ENCODE measurements at places on chromosomes 6 and 20.

DNA sequence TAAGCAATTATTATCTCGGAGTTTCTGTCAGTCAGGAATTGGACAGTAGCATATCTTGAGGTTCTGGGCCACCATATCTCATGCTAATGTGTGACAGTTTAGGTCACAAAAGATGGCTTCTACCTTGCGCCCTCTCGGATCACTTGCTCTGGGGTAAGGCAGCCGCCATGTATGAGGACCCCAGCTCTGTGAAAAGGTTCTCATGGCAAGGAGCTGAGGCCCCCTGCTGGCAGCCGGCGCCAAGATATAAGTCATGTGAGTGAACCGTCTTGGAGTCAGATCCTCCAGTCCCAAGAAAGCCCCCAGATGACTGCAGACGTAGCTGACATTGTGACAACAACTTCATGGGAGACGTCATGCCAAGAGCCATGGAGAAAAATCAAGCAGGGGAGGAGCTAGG is 670.8 kb downstream of the KIF16B start:
- DNase-seq = no peak

- no peak for DNase-seq
These were observed 10.0 kb upstream of the ANKRD60 start for GRCh38 chr20:58238490-58238889.

- no peak for DNase-seq
These were observed 7.5 kb downstream of the BCAS1 start for GRCh38 chr20:54062812-54063280.

GRCh38 chr20:3745686-3746173 is 13.2 kb downstream of the HSPA12B start:
- no peak for DNase-seq

DNA sequence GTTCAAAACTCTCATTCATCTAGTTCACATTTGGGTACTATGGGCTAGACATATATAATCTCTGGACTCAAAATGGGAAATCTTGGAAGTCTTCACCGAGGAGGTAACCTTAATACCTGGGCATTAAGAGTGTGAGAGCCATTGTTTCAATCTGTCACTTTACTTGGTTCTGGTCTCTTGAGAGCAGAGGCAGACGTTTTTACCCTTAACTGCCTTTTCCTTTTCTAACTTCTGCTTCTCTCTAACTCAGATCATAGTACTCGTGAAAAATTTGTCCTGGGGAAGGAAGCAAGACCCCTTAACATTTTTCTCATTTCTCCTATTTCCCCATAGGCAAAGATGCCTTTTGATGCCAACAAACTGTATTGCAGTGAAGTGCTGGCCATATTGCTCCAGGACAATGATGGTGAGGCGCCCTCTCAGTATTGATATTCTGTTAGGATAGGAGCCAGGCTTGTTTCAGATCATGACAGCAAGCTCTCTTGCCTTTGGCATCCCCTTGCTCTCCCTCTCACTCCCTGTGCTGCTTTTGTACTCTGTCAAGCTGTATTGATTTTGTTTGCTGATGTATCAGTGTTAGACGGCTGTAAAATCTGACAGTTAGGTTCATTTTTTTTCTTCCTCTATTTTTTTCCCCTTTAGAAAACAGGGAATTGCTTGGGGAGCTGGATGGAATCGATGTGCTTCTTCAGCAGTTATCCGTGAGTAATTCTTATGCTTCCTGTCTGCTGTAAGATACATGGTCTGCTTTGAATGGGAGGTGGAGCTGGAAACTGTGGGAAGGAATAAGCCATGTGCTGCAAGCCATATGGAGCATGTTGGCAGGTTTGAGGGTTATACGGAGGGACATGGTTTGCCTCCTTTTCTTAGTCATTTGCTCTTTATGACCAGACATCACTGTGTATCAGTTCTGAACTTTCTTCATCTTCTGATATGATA is 83.5 kb downstream of the CTNNBL1 start:
- no peak for DNase-seq

DNA sequence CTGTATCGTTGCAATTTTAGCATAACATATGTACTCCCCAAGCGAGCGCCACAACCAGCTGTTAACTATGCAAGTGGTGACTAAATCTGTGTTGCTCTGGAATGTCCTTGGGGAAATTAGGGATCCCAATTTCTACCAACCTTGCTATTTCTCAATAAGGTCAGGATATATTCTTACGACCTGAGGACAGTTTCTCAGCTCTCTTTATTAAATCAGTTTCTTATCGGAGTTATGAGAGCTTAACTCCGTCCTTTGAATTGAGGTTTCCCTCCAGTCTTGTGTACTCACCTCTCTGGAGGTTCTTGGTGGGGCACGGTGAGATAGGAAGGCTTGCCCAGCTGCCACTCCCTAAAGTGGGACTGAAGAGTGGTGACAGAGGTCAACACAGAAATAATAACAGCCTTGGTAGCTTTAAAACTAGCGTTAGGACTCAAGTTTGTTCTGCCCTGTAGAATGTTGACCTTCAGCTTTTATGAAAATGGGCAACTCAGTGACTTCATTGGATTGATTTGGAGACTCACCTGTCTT is 694 bp downstream of the MRPS18B start:
- DNase-seq = no peak

GRCh38 chr6:150537491-150537890 is 62.2 kb upstream of the PLEKHG1 start:
- DNase-seq = no peak

- DNase-seq = peak; percentile 40
These were observed at the start of gene NFATC2 for GRCh38 chr20:51542571-51543421. TSS of gene NFATC2 (minus strand) at chr20:51542719. CDS start at chr20:51542499, 220 bp downstream.

DNA sequence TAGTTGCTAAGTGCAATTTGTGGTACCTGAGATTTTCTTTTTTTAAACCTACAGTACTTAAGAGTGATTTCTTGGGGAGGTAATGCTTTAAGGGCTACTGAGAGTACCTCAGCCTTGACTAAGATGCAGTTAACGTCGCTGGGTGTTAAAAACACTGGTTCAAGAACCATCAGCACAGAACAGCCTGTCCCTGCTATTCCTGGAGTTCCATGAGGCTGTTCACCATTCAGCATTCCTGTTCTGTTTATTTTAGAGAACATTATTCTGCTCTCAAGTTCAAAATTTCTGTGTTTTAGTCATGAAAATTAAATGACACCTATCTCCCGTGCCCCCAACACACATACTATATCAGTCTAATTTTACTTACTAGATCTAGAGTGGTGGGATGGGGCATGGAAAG is 1.7 kb upstream of the PRELID3B start:
- DNase-seq = no peak

DNA sequence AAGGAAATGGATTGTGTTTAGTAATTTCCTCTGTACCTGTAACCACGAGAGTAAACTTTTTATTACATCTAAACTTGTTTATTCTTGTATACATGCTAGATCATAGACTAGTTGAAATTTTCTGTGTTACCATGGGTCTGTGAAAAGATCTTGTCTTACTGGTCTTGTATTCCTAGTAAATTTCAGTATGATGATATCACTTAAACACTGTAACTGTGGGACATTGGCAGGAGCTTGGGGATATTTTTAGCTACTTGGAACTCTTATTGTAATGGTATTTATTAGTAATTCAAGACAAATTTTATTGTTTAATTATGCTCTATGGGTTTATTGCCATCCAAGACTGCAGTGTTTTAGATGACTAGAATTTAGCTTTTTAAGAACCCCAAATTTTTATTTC is 25.9 kb upstream of the TULP4 start:
- no peak for DNase-seq

DNA sequence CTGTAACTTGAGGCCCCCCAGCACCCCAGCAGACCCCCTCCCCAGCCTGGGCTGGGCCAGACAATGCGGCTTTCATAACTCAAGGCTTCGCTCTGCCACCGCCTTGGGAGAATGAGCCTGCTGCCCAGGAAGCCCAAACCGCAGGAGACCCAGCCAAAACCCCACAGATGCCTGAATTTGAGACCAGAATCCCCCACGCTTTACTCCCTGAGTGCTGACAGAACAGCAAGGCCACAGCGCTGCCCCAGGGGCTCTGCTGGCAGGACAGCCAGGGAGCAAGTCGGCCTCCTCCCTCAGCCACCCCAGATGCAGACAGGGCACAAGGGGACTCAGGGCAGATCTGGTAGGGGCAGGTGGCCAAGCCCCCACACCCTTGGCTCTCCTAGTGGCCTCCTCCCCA is 2.2 kb downstream of the MDFI start:
- no peak for DNase-seq

- no peak for DNase-seq
These were observed 445 bp downstream of the RAB32 start for GRCh38 chr6:146543940-146544615.

DNA sequence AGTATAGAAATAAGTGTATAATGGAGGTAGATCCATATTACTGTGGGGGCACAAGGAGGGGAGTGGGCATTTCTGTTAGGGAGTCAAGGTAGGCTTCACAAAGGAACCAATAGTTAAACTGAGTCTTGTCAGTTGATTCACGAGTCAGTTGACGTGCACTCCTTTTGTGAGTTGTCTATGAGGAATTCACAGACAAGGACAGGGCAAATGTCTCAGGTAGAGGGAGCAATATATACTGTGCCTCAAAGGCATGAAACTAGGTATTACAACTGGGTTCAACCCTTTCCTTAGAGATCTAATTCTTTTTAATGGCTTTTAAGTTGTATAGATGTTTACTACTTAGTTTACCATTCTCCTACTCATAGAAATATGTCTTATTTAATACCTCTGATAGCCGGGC is 11.0 kb downstream of the TMEM14C start:
- no peak for DNase-seq

GRCh38 chr6:16698997-16699868 is 62.0 kb downstream of the ATXN1 start:
- DNase-seq = no peak

DNA sequence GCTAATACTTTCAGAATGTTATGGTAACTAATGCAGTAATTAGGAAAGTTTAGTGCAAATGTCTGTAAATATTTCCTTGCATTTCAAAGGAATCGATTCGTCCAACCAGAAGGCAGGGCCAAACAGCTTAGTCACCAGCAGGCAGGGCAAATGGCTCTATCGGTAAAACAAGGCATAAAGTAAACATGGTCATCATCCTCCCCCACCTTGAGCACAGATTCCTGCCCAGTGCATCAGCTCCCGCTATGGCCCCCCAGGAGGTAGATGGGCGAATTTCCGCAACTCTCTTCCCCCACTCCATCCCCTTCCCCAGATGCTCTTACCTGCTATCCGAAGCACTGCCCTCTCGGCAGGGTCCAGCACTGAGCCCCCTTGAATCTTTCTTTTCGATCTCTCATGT is 103.8 kb upstream of the BEND6 start:
- no peak for DNase-seq

DNA sequence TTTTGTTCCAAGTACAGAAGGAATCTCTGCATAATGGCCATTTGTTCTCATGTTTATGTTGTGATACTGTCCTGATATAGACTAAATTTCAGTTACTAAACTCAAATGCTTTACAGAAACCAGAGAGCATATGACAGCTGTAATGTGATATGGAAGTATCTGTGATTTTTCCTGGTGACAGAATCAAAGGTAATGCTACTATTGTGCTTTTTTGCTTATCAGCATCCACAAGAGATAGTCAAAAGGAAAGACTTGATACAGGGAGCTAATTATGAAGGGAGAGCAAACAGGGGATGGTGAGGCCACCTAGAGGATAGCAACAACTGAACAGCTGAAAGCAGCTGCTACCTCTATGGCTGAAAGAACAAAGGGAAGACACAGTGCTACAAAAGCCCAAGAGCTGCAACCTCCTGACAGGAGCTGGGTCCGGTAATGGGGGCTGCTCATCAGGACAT is 181.4 kb downstream of the PHF3 start:
- no peak for DNase-seq

- no peak for DNase-seq
These were observed 90.1 kb upstream of the MAP7 start for GRCh38 chr6:136640132-136640915.

DNA sequence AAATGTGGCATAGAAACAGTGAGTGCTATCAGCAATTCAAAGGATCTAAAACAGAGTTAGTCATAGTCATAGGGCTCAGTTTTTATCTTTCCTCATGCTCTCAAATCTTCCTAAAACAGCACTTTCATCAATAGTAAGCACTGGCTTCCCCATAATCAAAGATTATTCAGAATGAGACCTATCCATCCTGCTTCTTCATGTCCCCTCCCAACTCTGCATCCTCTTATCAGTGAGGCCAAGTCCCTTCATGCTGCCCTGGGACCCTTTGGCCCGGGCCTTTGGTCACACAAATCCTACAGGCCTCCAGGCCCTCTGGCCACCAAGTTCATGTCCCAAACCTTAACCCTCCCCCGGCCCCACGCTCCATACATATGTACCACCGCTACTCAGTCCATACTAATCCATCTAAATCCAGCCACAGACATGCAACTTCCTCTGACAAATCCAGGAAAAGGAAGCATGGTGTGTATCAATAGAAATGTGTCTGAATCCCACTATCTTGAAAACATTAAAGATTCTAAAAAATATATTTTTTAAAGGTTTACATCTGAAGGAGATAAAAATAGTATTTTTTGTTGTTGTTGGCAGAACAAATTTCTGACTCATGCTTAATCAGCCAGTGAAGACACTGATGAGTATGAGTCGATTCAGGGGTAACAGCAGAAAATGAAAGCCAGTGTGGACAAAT is 143.5 kb downstream of the PDE7B start:
- no peak for DNase-seq

DNA sequence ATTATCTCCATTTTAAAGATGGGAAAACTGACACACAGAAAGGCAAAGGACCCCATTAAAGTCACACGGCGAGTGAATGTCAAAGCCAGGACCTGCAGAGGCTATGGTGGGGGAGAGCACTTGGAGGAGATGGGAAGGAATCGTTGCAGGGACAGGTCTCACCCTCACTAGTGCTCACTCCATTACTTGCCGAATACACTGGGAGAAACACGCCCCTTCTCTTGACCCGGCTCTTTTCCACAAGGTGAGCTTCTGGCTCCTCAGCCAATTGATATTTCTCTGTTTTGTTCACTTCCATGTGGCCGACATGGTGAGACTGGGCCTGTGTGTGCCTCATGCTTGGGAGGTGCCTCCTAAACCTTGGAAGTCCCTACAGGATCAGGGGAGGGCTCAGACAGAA is 117.8 kb upstream of the KCNG1 start:
- no peak for DNase-seq

DNA sequence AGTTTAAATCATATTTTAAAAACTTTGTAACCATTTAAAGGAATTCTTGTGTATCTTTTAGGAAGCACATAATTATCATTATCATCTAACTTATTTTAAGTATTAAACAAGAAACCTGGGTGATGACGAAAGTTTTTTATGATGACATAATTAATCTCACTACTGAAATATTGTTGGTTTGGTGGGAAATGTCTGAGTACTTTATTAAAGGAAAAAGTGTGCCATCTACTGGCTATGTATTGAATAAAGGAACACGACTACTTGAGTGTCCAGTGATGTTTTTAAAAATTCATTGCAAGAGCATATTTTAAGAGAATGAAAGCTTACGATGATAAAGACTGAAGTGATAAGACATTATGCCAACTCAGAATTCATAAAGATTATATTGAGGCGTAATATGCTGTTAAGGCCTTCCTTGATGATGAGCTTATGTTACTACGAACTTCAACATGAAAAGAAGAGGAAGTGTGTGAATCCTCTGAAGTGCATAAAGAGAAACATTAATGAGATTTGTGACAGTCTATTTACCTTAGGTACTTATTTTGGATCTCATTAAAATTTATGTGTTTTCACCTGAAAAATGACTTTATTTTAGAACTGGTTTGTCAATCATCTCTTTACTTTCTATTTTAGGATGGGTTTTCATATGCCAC is 12.0 kb upstream of the TRMT11 start:
- DNase-seq = no peak
